ENCODE measurements at places on chromosomes 5 and 9.

DNA sequence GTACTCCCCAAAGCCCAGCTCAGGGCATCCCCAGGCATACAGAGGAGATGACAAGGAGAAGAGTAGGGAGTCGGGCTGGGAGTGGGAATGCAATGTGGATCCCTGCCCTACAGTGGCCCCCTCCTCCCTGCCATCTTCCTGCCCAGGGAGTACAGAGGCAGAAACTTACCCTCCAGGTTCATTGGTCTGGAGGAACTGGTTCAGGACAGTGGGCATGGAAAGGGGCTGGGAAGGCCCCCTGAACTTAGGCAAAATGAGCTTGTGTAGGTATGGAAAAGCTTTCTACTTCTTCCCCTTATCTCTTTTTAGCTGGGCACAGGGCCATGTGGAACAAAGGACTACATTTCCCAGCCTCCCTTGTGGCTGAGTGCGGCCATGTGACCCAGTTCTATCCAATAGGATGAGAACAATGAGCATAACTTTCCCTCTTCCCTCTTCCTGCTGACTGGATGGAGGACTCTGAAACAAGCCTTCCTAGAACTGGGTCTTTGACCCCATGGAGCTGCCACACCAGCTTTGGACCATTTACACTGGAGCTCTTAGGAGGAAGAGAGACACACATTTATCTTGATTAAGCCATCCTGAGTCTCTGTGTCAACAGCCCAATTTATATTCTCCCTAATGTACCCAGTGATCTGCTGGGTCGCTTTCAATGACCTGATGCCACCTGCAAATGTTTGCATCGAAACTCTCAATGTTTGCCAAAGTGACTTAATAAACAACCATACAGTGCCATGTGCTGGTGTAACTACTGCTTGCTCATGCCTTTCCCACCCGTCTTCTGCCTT, 25.0 kb upstream of the HMCN2 start:
- DNase-seq, result peak; percentile 68

GRCh38 chr9:126295516-126295915, 31.1 kb upstream of the MVB12B start:
- DNase-seq, result no peak

GRCh38 chr5:2751592-2752021, at the start of gene IRX2:
Gene IRX2 (minus strand): TSS chr5:2751677. CDS start chr5:2751413, 264 bp downstream.
- no peak for DNase-seq

- no peak for DNase-seq
Measured at GRCh38 chr5:16660982-16661381, 44.2 kb upstream of the RETREG1 start.

- DNase-seq, result no peak
Measured at GRCh38 chr5:149788964-149789363, 58.9 kb downstream of the PPARGC1B start.

- DNase-seq, result no peak
Measured at GRCh38 chr5:15902066-15902465, 277.5 kb downstream of the MARCHF11 start.

- DNase-seq, result no peak
Measured at GRCh38 chr5:141704782-141705297, 22.8 kb upstream of the ARAP3 start.

GRCh38 chr9:28363151-28363562, 789.9 kb upstream of the C9orf72 start:
- DNase-seq, result no peak

GRCh38 chr5:72183101-72183520, 75.8 kb downstream of the MAP1B start:
- DNase-seq, result no peak

GRCh38 chr5:77131361-77131760, 44.3 kb upstream of the ZBED3 start:
- no peak for DNase-seq

DNA sequence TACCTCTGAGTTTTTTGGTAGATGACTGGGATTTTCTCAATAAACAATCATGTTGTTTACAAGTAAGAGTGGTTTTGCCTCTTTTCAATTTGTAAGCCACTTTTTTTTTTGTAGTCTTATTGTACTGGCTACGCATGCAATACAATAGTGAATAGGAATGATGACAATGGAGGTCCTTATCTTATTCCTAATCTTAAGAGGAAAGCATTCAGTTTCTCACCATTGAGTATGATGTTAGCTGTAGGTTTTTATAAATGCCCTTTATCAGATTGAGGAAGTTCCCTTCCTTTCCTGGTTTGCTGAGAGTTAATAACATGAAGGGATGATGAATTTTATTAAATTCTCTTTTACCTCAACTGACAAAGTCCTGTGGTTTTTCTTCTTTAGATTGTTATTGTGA, 155.2 kb downstream of the ADAMTSL1 start:
- DNase-seq, result no peak

GRCh38 chr5:37900692-37901091, 60.9 kb upstream of the GDNF start:
- DNase-seq, result peak; percentile 15

GRCh38 chr9:4137234-4137633, 162.6 kb downstream of the GLIS3 start:
- DNase-seq, result no peak

DNA sequence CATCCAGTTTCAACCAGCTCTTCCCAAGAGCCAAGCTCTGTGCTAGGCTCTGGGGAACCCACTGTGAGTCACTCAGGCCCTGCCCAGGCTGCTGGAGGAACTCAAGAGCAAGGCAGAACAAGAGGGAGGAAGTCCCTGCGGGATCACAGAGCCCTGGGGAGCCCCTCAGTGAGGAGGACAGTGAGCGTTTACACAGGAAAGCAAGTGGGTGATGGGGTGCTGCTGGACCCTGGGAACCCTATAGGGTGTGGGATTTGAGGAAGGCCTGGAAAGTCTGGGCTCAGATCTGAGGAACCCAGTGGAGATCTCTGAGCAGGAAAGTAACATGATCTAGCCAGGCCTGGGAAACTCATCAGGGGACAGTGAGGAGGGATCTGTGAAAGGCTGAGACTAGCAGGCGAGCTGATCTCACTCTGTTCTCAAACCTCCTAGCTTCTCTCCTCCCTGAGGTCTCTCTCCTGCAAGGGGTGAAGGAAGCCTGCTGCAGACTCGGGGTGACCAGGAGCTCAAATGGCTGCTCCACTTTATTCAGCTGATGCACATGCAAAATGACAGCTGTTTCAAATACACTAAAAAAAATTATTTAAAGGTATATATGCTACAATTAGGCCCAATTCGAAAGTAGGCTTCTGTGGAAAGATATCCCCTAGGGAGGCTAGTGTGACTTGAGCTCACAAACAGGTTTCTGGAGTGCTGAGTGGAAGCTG, 70.0 kb downstream of the SHB start:
- DNase-seq, result no peak

DNA sequence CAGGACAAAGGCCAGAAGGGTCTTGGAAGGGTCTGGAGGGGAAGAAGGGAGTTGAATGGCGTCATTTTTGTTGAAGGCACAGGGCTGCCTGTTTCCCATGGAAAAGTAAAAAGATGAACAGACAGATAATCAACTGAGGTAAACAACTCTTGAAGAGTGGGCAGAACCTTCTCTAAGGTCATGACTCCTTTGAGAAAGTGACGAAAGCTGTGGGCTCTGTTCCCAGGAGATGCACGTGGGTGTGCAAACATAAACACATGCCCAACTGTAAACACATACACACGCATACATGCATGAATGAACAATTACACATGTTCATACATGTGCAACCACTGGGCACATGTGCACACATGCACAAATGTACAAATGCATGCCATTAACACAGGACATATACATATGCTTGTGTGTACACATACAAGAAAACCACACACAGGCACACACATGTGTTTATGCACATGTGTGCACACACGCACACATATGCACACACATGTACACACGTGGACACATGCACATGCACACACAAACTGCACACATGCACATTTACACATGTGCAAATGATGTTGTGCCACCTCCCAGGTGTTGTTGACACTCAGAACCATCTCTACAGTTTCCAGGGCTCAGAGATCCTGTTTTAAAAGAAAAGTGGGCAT, 143.3 kb downstream of the GADD45G start:
- no peak for DNase-seq

- no peak for DNase-seq
Measured at GRCh38 chr5:164302533-164303235, 797.3 kb downstream of the MAT2B start.

- no peak for DNase-seq
Measured at GRCh38 chr9:113602126-113603047, 138.9 kb downstream of the RGS3 start.

DNA sequence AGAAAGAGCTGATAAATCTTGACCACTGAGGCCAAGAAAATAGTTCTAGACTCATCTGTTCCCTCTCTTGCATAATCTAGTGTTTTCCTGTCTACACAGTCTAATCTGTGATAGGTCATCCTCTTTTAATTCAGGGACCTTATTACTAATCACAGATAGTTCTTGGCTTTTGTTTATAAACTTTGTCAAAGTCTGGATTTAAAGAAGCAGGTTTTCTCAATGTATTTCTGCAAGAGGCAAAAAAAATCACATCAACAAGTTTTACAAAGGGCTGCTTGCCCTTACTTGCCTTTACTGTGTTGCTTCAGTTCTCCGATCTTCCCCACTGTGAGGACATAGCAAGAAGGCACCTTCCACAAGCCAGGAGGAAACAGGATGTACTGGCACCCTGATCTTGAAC, 43.9 kb upstream of the MTAP start:
- DNase-seq, result no peak

DNA sequence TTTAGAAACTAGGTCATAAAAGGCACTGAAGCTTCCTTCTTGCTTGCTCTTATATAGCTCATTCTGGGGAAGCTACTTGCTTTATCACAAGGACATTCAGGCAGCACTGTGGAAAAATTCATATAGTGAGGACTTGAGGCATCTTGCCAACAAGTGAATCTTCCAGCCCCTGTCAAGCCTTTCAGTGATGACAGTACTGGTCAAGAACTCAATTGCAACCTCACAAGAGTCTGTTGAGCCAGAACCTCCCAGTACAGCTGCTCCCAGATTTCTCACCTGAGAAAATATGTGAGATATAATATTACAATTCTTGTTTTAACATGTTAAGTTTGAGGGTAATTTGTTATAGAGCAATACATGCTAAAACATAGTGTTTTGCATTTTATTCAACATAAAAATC, 2011.0 kb upstream of the NUDT12 start:
- DNase-seq, result no peak

GRCh38 chr9:101220341-101220740, 164.5 kb downstream of the BAAT start:
- no peak for DNase-seq

GRCh38 chr5:73661753-73662152, 35.8 kb downstream of the ARHGEF28 start:
- no peak for DNase-seq

DNA sequence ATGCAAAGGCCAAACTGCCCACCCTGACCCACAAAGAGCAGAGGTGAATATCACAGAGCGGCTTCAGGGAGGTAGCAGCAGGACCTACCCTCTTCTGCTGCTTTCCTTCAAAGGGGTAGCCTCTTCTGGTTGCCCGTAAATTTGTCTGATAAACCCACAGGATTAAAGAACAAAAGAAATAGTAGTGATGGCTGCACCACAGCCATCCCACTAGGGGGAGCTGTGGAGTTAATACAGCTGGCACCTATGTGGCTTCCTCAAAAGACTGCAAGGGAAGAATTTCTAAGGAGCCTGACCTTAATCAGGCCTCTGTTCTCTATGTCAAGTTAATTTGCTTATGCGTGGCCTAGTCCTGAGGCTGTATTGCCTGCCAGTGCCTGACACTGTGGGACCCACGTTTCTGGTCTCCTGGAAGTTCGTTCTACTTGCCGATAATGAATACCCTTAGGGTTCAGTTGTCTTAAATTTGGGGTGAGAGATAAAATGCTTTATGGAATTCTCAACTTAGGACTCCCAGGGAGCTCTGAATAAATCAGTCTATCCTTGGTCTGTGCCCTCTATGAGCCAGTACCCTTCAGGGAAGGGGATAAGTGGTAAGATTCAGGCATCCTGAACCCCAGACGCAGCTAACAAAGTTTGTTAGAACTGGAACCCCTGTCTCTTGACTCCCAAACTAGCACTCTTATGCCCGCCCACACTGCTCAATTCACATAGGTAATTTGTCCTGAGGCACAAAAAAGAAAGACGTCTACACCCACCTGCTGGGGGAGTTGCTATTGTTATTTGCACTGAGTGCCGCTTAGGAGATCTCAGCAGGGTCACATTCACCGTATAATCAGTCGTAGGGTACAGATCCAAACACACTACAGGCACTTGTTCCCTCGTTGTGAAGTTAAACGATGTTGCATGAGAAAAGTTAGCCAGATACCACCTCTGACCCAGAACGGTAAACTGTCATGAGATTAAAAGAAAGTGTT, 77.1 kb downstream of the SUSD1 start:
- DNase-seq, result peak; percentile 75

- no peak for DNase-seq
Measured at GRCh38 chr9:8649807-8650206, 850.2 kb upstream of the DMAC1 start.

DNA sequence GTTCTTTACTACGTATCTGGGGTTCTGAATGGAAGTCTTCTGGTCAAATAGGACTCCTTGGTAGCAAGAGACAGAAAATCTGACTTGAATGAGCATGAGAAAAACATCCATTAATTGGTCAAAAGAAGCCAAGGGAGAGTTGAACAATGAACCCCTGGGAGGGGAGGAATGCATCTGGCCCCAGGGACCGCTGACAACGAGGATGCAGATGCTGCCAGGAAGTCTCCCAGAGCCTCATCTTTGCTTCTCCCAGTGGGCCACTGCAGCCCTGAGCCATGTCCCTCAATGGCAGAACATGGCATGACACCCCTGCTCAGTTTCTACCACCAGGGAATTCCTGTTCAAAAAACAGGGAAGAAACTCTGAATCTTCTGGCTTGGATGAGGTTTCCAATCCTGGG, 50.5 kb upstream of the ICE1 start:
- DNase-seq, result no peak

DNA sequence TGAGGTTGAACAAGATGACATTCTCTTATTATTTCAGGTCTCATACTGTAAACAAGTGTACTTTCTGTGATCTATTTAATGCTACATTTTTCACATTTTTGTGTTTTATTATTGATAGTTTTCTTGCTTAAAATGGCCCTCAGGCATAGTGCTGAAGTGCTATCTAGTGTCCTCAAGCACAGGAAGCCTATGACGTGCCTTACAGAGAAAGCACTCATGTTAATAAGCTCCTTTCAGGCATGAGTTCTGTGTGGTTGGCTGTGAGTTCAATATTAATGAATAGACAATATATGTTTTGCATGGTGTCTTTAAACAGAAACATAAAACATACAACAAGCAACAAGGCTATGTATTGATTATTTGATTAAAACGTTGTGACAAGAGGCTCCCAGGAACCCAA, 450.1 kb downstream of the PLK2 start:
- no peak for DNase-seq

GRCh38 chr9:80605129-80605528, 1033.4 kb downstream of the TLE4 start:
- no peak for DNase-seq

DNA sequence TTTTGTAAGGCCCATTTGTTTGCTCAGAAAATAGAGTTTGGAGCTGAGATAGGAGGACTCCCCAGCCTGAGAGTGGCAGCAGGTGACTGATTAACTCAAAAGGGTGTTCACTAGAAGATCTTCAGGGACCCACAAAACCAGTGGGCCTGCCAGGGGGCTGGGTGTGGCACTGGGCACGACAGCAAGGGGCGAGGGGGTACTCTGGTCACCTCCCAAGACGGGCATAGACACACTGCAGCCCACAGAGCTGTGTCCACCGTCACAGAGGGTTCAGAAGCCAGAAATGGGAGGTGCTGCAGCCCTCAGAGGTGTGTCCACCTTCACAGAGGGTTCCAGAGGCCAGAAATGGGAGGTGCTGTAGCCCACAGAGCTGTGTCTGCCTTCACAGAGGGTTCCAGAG, 75.6 kb upstream of the CACNA1B start:
- DNase-seq, result no peak

Data from iPS DF 19.7 (cell line).